ENCODE measurements at places on chromosomes 2 and 18. TPM values are rescaled to one million over a fixed set of nuclear protein-coding genes. Genes with fewer than 3 reads are reported as not detected.

GRCh38 chr2:111236025-111236424 is 115.3 kb downstream of the BCL2L11 start:
- DNase-seq, result no peak

GRCh38 chr2:154837035-154837434 is 138.5 kb downstream of the KCNJ3 start:
- DNase-seq, result no peak

GRCh38 chr2:22600999-22601398 is 784.0 kb upstream of the KLHL29 start:
- no peak for DNase-seq

DNA sequence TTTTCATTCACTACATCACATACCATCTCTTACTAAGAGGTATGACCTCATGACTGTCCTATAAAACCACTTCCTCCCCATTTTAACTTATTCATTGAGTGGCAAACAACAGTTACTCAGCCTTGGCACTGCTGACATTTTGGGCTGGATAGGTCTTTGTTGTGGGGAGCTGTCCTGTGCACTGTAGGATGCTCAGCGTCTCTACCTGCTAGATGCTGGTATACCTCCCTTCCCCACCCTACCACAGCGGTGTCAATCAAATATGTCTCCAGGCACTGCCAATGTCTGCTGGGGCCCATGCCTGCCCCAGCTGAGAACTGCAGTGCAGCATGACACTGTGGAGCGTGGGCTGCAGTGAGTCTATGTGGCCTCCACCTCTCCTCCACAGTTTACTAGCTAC is 76.3 kb upstream of the MGAT4A start:
- no peak for DNase-seq

DNA sequence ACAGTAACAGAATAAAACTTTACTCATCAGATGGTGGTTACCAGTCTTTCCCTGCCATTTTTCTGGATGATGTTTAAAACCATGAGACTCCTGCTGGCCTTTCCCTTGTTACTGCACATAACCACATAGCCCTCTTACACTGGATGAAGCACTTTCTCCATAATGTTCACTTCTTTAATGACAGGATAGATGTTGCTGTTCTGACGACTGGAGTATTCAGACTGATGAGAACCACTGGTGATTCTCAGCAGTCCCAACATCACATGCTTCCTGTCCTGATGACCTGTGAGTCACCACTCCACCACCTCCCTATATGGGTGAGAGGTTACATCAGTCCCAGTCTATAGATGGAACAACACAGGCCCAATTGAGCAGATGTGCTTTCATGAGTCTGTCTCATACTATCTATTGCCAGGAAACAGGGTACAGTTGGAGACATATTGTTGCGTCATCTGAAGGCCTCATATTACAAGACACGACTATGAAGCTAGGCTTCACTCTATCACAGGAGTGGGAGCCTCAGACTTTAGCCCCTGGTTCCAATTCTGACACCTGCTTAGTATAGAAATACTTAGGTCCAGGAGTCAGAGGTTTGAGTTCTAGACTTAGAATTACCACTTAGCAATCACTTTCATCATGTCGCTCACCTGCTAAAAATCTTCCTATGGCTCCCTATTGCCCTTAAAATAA is 145.7 kb upstream of the KLF7 start:
- peak; percentile 22 for DNase-seq

- no peak for DNase-seq
Observed at GRCh38 chr2:241818943-241819270, 9.9 kb downstream of the NEU4 start.

DNA sequence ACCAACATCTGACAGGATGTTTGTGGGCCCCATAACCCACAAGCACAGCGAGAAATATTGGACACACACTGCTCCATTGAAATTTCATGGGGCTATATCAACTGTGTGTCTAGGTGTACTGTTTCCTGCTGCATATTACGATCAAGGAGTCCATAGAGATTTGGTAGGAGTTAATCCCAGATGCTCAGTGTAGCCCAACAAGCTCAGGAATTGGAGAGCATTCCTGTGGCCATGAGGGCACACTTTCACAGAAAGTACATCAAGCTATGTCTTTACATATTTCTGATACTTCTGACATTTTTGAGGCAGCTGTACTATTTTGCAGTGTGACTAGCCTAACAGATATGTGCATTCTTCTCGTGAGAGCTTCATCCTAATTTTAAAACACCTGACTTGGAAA is 473.1 kb downstream of the PTH2R start:
- DNase-seq, result no peak

DNA sequence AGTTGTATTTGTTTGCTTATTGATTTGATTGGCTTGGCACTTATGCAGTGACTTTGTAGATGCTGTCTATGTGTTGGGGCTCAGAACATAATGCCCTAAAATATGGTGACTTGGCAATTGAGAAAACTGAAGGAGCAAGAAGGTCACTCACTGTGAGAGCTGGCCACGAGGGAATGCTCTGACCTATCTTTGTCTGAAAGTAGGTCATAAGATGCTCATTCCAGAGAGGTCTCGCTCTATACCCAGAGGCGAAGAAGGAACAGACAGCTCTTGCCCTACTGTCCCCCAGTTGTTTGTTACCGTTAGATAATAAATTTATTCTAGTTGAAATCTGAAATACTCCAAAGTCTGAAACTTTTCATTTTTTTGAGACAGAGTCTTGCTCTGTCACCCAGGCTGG is 158.5 kb downstream of the TGIF1 start:
- no peak for DNase-seq

DNA sequence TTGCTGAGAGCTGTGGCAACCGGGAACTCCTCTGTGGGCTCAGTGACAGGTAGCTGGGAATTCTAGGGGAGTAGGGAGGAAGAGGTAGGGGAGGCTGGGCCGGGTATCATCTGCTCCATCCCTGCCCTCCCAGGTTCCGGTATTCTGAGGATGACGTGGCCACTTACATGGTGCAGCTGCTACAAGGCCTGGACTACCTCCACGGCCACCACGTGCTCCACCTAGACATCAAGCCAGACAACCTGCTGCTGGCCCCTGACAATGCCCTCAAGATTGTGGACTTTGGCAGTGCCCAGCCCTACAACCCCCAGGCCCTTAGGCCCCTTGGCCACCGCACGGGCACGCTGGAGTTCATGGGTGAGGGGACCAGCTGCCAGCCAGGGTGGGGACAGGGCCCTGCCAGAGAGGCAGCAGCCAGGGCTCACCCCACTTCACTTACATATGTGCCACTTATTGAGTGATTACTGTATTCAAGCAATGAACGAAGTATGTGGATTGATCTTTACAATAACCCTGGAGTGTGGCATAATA is 8.0 kb upstream of the GMPPA start:
- no peak for DNase-seq

GRCh38 chr18:60686142-60686541 is 313.6 kb upstream of the MC4R start:
- no peak for DNase-seq

- no peak for DNase-seq
Observed at GRCh38 chr2:34731292-34731691, 1132.2 kb upstream of the FAM98A start.

GRCh38 chr2:206079699-206080465 is 6.1 kb downstream of the INO80D start:
- DNase-seq, result no peak

DNA sequence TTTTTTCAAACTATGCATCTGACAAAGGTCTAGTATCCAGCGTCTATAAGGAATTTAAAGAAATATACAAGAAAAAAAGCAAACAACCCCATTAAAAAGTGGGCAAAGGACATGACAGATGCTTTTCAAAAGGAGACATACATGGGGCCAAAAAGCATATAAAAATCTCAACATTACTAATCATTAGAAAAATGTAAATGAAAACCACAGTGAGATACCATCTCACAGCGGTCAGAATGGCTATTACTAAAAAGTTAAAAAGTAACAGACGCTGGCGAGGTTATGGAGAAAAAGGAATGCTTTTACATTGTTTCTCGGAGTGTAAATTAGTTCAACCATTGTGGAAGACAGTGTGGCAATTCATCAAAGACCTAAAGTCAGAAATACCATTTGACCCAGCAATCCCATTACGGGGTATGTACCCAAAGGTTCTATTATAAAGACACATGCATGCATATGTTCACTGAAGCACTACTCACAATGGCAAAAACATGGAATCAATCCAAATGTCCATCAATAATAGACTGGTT is 643.1 kb upstream of the LRRTM1 start:
- peak; percentile 83 for DNase-seq

VAMP8 gene
- total RNA-seq, result 92.3 TPM

WNT10A gene
- 14.9 TPM for total RNA-seq

RNF152 gene
- not detected for total RNA-seq

ILKAP gene
- 27.5 TPM for total RNA-seq
